ENCODE measurements at places on chromosomes 2 and 18.

GRCh38 chr2:66897691-66898150, 462.8 kb downstream of the MEIS1 start:
- no peak for DNase-seq

DNA sequence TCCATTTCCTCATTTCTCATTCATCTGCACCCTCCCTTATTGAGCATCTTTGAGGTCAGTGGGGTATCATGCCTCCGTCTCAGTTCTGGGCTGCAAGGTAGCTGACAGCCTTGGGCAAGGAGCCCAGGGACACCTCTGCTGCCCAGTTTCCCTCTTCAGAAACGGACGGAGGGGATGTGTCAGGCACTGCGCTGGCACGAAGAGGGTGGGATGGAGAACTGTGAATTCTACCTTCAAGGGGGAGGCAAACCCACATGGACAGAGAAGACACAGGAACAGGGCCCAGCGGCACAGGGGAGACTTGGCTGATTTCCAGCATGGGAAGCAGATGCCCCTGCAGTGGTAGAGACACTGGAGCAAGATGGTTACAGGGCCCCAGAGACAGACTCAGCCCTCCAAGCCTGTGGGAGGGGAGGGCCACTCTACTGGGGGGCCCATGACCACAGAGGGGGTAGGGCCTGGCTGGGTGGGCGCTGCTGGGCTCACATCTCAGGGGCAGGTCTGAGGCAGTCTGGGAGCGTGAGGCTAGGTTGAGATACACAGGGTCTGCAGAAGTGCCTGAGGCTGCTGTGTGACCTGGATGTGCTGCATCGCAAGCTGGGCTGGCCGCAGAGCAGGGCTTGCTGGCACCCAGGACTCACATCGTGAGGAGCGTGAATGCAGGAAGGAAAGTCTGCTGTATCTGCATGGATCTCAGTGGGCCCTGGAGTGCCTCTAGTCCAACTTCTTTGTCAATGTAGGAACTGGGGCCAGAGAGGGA, 92.3 kb downstream of the HS1BP3 start:
- no peak for DNase-seq

- no peak for DNase-seq
These were observed 633 bp downstream of the MALT1 start for GRCh38 chr18:58671632-58672564.

DNA sequence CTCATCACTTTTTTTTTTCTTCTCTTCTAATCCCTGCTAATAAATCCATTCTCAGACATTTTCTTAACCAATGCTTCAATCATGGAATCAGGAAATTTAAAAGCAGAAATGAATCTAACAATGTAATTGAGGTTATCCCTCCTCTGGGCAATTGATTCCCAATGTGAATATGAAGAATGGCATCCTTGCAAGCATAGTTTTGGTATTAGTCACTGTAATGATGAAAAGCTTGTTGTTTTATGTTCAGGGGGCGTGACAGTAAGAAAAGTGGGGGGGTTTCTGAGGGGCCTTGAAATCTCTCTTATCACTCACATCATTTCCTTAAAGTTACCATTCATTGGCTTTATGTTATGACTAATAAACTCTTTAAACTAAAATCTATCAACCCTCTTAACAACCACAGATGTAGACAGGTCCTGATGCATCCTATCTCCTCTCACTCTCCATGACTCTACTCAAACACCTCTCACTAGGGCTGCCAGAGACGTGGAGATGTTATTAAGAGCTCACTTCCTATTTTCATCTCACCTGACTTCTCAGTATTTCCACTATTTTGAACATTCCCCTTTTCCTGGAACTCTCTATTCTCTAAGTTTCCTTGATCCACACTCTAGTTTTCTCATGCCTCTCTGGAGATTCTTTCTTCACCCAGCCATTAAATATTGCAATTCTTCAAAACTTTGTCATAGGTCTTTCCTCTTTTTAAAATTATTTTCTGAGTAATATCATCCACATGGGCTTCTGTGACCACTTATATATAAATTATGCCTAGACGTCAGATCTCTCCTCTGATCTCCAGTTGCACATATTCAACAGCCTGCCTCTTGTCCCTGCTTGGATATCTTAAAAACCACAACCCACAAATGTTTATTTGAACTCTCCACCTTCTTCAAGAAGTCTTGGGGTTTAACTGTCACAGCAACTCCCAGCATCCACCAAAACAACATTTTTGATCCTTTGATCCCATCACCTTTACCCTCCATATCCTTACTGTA, 332.9 kb downstream of the CDH2 start:
- DNase-seq: no peak

DNA sequence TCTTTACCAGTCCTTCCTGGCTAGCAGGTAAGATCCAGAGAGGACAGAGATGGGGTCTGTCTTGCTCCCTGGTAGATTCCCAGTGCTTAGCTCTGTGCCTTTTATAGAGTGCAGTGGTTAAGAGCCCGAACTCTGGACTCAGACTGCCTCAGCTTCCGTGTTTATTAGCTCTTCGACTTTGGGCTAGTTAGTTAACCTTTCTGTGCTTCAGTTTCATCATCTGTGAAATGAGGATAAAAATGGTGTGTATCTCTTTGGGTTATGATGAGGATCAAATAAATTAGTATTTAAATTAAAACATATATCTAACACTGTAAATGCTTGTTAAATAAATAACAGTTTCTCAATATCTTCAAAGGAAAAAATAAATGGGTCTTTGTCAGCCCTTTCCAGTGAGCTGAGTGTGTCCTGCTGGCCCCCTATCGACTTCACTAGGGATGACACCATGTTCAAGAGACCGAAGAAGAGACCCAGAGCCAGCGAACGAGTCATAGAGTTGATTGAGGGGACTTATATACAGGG, 38.2 kb downstream of the CERS6 start:
- DNase-seq: no peak

- DNase-seq: no peak
These were observed 46.5 kb downstream of the DPP10 start for GRCh38 chr2:114488841-114489530.

DNA sequence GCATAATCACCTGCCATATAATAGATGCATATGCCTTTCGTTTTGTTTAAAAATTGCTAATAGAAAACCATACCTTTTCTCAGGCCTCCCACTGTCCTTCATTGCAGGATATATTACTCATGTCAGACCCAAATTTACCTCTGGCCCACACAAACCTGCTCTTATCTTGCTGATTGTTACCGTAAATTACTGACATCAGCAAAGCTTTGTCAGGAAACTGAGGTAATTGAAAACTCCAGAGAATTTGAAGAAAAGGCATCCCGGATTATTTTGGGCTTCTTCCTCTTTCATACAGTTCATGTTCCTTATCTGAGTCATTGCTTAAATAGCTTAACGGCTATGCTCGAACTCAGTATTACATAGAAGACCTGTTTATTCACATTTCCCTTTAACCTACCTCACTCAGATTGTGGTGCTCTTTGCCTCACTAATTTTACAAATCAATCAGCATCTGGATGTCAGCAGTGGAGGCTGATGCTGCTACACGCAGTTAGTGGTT, 145.7 kb downstream of the ZEB2 start:
- no peak for DNase-seq

DNA sequence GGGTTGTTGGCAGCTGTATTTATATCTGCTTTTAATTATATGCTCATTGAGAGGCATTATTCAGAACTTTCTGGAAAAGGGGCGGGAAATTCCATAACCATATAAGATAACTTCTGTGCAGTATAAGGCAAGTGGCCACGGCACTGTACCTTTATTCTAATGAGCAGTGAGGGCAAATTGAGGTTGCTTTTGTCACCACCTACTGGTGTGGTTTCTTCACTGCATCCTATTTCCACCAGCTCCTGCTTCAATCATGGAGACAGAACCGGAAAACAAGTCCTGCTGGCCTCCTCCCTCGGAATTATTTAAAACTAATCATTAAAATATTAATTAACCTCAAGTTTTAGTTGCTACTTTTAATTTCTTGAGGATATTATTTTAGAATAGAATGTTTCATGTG, 759.4 kb downstream of the CBLN2 start:
- no peak for DNase-seq

- DNase-seq: no peak
These were observed 137.9 kb downstream of the SLC4A3 start for GRCh38 chr2:219765231-219765911.

GRCh38 chr18:6879508-6880195, 150.1 kb downstream of the ARHGAP28 start:
- DNase-seq: no peak

- no peak for DNase-seq
These were observed 293.9 kb upstream of the SYT4 start for GRCh38 chr18:43571078-43571689.

GRCh38 chr18:3002732-3003131, 10.2 kb downstream of the LPIN2 start:
- DNase-seq: no peak

DNA sequence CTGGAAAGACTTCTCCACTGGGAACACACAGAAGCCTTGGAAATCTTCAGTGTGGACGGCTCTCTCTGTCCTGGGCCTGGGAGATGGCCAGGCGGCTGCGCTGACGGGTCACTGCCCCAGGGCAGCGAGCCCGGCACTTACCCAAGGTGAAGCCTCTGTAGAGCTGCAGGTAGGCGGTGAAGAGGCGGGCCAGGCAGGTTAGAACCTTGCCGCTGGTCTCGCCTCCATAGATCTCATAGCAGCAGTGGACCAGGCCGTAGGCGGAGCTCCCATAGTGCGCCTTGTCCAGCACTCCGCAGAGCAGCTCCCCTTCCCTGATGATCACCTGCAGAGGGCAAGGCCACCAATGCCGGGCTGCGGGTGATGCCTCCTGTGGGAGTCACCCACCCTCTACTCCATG, 53.0 kb downstream of the POLR1A start:
- DNase-seq: no peak

- no peak for DNase-seq
These were observed 1140.6 kb upstream of the LRRTM1 start for GRCh38 chr2:81445176-81445575.

GRCh38 chr18:61277808-61278207, 55.4 kb upstream of the CDH20 start:
- DNase-seq: no peak

- DNase-seq: no peak
These were observed 14.1 kb downstream of the KLF11 start for GRCh38 chr2:10057231-10058107.

GRCh38 chr2:228840743-228841114, 430.4 kb downstream of the PID1 start:
- no peak for DNase-seq

- DNase-seq: no peak
These were observed 14.2 kb downstream of the NAGK start for GRCh38 chr2:71082402-71083252.

Data from CD8-positive, alpha-beta memory T cell (primary cell).